ENCODE measurements at places on chromosomes 6 and 20.

DNA sequence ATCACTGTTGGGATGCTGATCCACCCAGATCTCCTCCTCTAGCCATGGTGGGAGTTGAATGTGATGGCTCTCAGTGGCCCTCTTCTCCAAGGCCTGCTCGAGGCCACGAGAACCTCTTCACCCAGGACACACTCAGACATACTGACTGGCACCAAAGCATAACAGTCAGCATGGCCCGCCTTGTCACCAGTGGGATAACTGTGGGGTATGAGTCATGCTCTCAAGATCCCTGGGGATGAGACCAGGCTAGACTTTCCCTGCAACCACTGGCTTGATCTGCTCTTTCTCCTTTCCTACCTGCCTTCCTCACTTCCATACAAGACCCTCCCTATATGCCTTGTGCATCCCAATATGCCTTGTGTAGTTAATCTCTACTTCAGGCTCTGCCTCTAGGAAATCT, 66.8 kb downstream of the RIN2 start:
- no peak for DNase-seq

- DNase-seq, result no peak
Observed at GRCh38 chr6:47897247-47897646, 115.4 kb downstream of the OPN5 start.

DNA sequence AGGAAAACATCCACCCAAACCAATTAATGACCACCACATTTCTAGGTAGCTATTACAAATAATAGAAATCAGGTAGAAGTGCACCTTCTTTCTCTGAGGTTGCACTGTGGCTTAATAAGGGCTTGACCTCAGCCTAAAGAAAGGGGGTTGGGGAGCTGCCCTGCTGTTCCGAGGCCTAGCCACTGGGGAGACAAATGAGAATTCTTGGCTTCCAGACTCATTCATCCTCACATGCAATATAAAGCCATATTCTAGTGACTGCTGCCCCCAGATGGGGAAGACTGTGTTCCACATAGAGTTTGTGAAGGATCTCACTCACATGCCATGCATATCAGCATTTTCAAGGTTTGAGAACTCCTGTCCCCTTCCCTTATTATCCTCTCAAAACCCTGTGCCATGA, 22.9 kb downstream of the SAYSD1 start:
- no peak for DNase-seq

- DNase-seq, result no peak
Observed at GRCh38 chr6:34445313-34445860, 19.5 kb upstream of the RPS10 start.

GRCh38 chr20:4266183-4266582, 250.8 kb upstream of the RNF24 start:
- DNase-seq, result no peak

- DNase-seq, result no peak
Observed at GRCh38 chr6:109336221-109336961, 45.9 kb downstream of the CD164 start.

All from GM12878 (cell line).